ENCODE measurements at places on chromosomes 12 and 14.
A peak's percentile ranks its signal among the peaks of the same experiment; 100 is the strongest.

DNA sequence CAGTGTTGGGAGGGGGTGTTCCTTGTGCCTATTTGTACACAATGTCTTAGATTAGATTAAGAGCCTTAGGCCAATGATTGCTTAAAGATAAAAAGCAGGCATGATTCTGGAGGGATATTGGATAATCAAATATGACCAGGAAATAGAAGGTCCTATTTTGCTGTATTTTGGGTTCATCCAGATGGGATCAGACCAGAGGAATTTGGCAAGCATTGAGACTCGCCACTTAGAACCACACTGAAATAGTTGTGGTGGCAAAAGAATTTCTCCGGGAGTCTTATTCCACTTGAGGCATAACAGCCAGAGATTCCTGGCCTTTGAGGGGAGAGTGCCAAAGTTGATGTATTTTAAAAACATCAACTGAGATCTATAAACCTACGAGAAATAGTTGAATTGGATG, 327.2 kb downstream of the RAD51B start:
- no peak for DNase-seq

DNA sequence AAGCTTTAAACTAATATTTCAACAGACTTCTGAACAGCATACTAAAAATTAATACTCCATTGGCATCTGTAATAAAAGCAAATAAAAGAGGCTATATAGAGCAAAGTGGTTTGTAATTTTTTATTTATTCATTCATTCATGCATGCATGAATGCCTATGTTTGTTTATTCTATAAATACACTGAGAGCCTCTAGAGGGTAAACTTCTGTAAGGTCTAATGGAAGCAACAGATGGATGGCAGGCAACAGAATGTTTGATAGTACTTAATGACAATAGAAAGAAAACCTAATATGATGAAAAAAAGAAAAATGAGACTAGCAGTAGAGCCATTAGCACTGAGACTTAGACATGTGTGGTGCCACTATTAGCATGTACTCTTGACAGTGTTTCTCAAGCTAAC, 253.1 kb downstream of the CCDC91 start:
- DNase-seq, result no peak

DNA sequence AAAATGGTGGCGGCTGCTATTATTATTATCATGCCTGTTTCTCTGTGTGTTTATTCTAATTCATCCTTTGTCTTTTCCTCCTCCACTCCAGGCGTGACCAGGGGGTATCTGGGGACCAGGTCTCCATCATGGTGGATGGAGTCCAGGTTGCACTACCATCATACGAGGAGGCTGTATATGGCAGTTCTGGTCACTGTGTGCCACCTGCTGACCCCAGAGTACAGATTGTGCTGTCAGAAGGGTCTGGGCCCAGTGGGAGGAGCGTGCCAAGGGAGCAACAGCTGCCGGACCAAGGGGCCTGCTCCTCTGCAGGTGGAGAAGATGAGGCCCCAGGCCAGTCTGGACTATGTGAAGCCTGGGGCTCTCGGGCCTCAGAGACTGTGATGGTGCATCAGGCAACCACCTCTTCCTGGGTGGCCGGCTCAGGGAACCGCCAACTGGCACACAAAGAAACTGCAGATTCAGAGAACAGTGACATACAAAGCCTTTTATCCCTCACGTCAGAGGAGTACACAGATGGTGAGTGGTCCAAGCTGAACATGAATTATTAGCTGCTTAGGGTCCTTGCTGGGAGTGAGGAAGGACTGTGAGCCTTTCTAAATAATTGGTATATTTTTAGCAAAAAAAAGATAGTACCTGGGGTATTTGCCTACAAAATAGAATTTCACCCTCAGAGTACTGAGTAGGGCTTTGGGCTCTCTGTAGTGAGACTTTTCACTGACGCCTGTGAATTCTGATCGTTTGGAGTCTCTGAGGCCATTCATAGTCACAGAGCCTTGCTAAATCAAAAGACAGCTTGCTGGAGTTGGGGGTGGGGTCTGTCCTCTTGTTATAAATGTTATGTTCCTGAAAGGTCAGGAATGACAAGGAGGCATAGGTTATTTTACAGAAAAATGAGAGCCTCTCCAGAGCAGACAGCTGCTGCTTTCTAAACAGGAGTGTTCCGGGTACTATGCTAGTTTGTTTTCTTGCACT, 58.1 kb upstream of the SRSF5 start:
- DNase-seq, result no peak

- DNase-seq, result no peak
Observed at GRCh38 chr12:55901881-55902490, 25.7 kb downstream of the PYM1 start.

DNA sequence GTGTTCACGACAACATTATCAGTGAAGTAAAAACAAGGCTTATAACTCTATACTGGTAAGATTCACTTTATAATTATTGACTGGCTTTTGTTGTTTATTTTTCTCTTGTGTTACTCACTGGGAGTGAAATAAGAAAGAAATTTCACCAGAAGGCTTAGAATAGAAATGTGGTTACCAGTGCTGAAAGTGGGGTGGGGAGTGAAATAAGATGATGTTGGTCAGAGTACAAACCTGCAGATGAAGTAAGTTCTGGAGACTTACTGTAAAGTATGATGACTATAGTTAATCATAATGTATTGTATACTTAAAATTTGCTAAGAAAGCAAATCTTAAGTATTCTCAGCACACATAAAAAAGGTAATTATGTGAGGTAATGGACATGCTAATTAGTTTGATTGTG, 198.4 kb downstream of the KLHL28 start:
- no peak for DNase-seq

DNA sequence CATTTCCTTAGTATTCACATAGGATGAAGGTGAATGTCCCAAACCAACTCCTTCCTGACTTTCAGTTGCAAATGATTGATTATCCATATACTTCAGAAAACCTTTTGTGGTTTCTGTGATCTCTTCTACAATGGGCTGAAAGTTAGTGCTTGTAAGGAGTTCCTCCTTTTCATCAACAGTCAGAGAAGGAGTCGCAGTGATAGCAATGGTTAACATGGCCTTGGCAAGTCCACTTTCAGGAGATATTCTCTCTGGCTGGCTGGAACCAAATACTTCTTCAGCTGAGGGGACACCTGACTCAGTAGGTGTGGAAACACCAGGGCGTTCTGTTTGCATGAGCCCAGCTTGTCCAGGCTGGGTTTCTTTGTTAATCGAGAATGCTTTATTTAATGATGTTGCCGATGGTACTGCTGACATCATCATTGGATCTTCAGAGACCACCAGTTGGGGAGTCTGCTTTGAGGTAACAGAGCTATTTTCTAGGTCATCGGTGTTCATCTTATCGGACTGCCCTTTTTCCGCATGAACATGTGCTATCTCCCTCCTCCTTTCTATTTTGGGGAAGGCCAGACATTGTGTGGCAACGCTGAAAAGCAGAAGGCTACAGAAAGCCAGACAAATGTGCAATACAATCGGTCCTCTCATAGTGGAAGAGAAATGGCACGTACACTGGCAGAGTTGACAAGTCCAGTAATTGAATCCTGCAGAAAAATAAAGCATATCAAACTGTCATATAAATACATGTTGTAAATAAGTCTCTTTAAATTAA, 13.1 kb downstream of the ARMH4 start:
- no peak for DNase-seq

GRCh38 chr12:20883288-20883687, 72.8 kb downstream of the SLCO1B3 start:
- DNase-seq, result no peak

DNA sequence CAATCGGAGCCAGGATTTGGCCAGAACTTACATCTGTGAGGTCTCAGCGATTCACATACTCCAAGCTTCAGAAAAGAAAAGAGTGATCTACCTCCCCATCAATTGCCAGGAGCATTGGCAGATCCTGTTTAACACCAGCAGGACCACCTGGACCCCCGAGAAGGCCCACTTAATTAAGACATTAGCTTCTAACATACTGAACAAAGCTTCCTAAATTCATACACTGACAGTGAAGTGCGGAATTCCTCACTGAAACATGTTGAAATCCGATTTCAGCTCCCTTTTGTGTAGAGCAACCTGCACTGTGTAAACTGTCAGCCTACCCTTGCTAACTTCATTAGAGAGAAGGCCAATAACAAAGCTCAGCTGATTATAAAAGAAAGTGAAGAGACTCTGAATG, 274.0 kb downstream of the NOVA1 start:
- no peak for DNase-seq

- no peak for DNase-seq
Observed at GRCh38 chr14:24978862-24979724, 70.9 kb downstream of the STXBP6 start.

GRCh38 chr12:105674871-105675699, 344.6 kb downstream of the C12orf75 start:
- no peak for DNase-seq

DNA sequence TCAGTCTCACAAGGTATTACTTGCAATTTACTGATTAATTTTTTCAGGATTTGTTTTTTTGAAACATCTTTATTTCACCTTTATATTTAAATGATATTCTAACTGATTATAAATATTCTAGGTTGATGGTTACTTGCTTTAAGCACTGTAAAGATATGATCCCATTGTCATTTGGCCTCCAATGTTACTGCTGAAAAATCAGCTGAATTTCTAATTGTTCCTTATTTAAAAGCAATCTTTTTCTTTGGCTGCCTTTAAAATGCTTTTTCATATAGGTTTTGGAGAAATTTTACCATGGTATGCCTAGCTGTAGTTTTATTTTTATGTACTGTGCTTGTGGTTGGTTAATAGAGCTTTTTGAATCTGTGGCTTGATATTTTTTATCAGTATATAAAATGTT, 275.6 kb upstream of the PPFIA2 start:
- no peak for DNase-seq

GRCh38 chr12:124411953-124412645, 117.2 kb downstream of the RFLNA start:
- DNase-seq, result no peak

GRCh38 chr12:16344269-16344668, 3.2 kb upstream of the MGST1 start:
- no peak for DNase-seq

GRCh38 chr14:65948302-65948701, 535.8 kb downstream of the FUT8 start:
- DNase-seq, result no peak

DNA sequence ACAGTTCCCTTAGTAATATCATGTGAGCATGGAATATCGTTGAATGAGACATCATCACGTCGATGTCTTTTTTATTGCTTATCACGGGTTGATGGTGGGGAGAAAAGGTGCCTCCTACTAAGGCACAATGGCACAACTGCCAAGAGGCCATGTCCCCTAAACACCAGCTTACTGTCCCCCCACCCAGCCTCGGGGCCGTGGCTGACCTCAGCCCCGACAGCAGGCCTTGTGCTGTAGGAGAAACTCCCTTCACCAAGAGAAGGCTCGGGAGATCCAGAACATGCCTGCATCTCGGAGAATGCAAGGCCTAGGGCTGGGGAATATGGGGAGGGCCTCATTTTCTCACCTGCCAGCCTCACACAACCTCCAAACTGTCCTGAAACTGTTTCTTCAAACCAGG, 22.8 kb downstream of the ZFP36L1 start:
- DNase-seq, result no peak

- DNase-seq, result no peak
Observed at GRCh38 chr14:97902630-97903029, 1105.4 kb downstream of the VRK1 start.

- no peak for DNase-seq
Observed at GRCh38 chr12:172732-173161, 41.2 kb downstream of the SLC6A12 start.

DNA sequence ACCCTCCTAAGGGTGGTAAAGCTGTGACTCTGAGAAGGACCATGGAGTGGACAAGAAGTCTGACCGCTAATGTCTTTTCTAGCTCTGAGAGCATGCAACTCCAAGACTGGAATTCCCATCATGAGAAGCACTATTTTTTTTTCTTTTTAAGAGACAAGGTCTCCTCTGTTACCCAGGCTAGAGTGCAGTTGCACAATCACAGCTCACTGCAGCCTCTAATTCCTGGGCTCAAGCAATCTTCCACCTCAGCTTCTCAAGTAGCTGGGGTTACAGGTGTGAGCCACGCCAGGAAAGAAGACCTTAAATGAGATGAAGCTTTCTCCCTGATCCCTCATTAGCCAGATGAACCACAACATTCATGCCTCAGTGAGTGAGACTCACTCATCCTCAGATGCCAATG, 19.2 kb downstream of the VDR start:
- no peak for DNase-seq

DNA sequence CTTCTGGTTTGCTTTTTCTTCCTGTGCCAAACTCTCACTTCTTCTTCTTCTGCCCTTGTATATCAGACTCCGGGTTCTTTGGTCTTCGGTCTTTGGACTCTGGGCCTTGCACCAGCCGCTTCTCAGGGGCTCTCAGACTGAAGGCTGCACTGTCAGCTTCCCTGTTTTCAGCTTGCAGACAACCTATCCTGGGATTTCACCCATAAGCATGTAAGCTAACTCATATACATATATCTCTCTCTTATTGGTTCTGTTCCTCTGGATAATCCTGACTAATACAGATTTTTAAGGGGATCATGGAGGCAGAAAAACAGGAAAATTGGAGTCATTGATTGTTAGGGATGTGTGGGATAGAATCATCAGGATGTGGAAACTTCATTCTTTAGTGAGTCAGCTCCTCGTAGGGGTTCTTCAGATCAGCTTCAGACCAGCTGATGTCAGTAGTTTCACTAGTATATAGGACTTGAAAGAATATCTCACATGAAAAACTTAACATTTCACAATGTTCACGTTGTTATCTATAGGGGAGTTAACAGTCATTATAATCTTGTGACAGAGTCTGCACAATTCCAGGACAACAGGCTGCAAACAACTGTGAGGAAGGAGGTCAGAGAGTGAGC, 102.9 kb downstream of the RASSF9 start:
- no peak for DNase-seq

GRCh38 chr12:59084511-59085375, 164.4 kb upstream of the LRIG3 start:
- DNase-seq, result no peak

GRCh38 chr14:20732979-20733635, 12.6 kb upstream of the EDDM3A start:
- DNase-seq, result no peak

- no peak for DNase-seq
Observed at GRCh38 chr12:113244478-113244958, 23.3 kb downstream of the TPCN1 start.

DNA sequence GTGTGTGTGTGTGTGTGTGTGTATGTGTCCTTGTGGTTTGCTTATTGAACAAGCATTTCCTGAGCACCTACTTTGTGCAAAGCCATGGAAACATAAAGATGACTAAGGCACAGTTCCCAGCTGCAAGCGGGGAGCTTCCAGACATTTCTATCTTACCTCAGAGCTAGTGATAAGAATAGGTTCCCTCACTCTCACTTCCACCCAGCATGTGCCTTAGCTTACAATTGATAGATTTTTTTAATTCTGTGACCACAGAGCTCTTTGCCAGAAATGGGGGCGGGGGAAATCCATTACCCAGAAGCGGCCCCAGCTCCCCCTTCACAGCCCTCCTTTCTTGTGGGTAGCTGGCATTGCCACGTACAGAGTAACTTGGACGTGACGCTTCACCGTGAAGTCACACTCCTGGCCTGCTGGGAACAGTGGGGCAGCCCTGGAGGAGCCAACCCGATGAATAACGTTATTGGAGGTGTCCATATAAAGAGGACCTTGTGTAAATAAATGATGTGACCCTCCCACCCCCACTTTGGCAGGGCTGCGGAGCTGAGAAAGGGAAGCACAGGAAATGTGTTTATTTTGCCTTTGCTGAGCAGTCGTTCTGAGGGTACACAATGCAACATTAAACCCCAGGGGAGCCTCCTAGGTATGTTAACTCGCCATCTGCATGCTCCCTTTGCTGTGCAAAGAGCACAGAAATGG, 238.9 kb downstream of the CHST11 start:
- DNase-seq, result peak; percentile 71

Data from activated T-cell treated with anti-CD3 and anti-CD28 coated beads, Interleukin-2, amount 50 U/mL, for 4 hours (primary cell).